ENCODE measurements at places on chromosomes 11 and 22.

DNA sequence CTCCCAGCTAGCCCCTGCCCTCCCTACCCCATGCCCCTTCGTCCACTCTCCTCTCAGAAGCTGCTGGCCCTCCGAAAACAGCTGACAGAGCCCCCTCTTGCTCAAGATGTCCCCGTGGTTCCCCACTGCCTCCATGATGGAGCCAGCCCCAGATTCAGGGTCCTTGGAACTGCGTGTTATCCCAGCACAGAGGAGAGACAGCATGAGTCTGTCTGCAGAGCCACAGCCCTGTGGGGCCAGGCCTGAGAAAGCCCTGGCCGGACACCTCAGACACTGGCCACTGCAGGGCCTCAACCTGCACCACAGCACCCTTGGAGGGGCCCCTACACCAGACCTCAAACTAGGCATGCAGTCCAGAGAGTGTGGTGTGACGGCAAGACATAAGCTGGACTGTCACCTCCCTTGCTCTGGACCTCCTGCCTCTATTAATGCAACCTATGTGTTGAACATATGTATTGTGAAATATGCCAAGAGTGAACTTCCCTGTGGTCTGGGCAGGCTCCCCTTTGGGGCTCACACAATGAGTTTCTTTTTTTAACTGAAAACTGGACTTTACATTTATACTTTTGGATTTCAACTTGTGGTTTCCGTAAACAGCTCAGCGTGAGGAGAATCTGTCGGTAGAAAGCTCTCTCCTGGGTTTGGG lies 9.6 kb downstream of the PNPLA5 start:
- DNase-seq, result no peak

DNA sequence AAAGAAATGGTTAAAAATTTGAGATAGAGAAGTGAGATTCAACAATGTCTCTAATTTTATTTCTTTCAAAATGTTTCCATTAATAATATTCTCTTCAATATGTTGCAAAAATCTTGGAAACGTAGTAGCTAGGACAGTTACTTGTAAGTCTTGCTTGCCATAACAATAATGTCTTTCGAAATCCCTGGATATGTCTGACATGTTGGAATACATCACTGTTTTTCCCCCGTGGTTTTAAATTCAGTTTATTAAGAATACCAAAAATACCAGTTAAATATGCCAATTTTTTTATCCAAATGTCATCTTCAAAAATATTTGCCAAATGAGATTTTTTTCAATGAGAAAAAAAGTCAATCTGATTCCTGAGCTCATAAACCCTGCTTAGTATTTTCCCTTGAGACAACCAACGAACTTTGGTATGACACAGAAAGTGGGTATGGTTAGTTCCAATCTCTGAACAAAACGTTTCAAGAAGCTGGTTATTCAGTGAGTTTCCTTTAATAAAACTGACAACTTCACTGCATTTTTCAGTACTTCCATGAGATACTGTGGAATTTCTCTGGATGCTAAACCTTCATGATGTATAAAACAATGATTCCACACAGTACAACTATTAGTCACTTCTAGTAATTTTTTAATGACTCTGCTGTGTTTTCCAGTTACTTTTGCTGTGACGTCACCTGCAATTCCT lies 36.7 kb upstream of the AMPD3 start:
- peak; percentile 25 for DNase-seq

- no peak for DNase-seq
Observed at GRCh38 chr22:49642331-49642730, 185.3 kb downstream of the BRD1 start.

DNA sequence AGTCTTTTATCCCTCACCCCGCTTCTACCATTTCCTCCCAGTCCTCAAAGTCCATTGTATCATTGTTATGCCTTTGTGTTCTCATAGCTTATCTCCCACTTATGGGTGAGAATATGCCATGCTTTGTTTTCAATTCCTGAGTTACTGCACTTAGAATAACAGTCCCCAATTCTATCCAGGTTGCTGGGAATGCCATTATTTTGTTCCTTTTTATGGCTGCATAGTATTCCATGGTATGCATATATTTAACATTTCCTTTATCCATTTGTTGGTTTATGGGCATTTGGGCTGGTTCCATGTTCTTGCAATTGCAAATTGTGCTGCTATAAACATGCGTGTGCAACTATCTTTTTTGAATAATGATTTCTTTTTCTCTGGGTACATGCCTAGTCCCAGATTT lies 114.9 kb downstream of the VPREB1 start:
- DNase-seq, result no peak

- no peak for DNase-seq
Observed at GRCh38 chr11:19849947-19850593, 137.4 kb downstream of the NAV2 start.

DNA sequence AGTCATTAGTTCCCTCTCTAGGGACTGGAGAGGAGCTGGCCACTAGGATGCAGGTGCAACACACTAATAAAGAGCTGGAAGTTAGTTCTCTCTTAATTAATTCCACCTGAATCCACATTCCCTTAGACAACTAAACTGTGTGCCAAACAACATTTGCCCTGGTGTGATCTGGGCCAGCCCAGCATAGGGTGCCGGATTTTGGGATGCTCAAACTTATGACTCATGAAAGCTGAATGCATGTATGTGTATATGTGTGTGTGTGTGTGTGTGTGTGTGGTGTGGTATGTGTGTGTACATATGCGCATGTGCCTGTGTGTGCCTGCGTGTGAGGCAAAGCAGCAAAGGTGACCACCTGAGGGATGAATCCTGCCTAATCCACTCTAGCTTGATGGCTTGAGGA lies 110.7 kb downstream of the EHF start:
- no peak for DNase-seq

GRCh38 chr11:103079833-103080232 lies 12.1 kb downstream of the DCUN1D5 start:
- peak; percentile 19 for DNase-seq

DNA sequence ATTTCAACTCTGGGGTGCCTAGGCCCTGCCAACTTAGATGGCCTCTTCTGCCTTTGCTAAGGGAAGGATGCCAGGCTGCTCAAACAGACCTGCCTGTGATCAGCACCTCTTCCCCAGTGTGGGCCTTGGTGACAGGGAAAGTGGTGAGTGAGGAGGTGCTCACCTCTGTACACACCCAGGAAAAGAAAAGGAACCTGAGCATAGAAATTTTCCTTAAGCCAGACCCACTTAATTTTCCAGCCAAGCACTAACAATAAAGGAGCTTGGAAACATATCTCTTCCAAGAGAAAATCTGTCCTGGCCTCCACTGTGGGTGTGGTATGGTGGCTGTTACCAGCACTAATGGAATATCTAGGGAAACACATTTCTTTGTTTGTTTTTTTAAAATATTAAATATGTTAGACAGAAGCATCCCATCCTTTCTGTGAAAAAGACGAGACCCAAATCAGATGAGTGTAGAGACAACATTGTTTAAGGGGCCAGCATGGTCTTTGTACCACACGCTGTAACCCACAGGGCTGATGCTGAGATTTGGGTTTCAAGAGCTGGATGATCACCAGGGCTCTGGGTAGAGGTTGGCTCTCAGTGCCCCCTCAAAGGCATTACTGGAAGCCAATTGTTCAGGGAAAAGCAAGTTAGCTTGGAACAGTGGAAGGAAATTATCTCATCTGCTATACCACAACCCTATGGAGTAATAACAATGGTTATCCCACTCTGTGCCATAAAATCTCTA lies 472.2 kb downstream of the INSC start:
- DNase-seq, result no peak

- no peak for DNase-seq
Observed at GRCh38 chr11:121770939-121771595, 318.3 kb upstream of the SORL1-AS1 start.

DNA sequence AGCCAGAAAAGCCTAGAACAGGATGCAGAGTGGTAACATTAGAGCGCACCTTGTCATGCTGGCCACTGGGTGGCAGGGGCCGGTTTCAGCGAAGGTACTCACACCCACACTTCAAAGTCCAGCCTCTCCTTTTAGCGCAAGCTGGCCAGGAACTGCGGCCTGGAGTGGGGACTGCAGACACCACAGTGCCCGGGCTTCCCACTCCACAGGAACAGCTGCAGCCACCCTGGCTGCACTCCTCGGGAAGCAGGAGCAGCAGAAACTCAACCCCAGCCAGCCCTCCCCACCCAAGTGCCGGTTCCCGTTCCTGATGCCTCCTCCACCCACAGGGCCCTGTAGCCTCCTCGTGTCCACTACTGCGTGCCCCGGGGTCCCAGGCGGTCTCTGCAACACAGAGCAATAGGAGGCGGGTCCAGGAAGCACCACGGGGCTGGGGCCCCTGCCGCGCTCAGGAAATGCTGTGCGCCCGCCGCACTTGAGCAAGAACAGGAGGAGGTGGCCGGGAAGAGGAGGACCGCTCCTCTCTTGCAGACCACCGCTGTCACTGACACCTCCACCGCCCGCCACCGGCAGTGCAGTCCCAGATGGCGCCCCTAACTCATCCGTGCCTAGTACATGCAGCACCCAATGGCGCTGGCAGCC lies 2.2 kb downstream of the RFPL2 start:
- DNase-seq, result peak; percentile 56

GRCh38 chr11:72132646-72133045 lies 2.9 kb upstream of the FOLR3 start:
- DNase-seq, result peak; percentile 34

DNA sequence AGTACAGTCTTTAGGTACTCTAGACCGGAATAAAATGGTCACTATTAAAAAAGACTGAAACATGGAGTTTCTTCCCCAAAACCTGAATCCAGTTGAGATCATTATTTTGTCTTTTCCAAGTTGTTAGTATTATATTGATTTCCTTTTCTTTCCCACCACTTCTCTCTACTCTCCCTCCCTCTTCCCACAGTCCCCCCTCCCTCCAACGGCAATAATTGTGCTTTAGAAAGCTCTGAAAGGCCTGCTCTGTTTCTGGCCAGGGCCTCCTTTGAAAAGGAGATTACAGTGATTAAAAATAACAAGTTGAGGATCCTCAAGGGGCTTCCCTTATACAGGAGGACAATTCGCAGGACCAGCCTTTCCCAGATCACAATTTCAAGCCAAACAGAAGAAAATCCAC lies 3.5 kb downstream of the SPON1 start:
- DNase-seq, result no peak

DNA sequence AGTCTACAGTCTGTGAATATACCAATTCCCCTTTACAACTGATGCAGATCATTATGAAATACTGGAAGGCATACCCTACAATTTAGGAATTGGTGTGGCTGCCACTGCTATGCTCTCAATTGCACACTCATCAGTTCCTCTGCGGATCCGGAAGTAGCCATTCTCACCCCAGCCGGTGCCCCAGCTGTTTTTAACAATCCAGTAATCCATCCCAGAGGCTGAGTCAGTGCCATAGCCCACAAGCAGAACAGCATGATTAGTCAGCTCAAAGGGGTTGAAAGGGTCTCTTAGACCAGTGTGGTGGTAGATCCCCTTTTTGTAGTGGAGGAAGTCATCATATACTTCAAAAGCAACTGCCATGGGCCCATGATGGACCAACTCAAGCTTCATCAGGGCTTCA lies 43.6 kb downstream of the CTSC start:
- DNase-seq, result no peak

DNA sequence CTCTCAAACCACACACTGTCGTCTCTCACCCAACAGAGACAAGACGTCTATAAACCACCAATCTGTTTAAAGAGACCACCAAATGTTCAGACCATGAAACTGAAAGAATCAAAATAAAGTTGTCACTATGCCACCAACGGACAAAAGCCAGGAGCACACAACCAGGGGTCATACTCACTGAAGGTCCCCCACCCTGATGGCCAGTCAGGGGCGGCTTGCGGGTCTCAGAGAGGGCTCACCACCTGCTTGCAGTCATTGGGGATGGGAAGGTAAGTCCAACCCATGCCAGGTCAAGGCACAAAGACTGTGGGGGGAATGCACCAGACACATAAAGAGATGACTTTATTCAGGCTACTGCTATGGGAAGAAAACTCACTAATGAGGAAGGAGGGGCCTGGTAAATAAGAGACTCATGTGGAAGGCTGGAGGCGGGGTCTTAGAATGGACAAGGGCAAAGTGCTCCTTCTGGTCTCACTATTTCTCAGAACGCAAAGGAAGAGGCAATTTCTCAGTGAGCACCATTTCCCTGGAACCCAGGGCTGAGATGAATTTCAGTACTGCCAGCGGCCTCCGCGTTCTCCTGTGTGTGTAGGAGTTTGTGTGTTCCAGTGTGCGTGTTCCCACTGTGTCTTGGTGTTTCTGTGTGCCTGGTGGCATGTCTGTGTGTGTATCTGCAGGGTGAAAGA lies 17.3 kb downstream of the SCARF2 start:
- no peak for DNase-seq

GRCh38 chr11:57094181-57094935 lies 87.4 kb upstream of the LRRC55 start:
- no peak for DNase-seq

- DNase-seq, result no peak
Observed at GRCh38 chr11:62953811-62954210, 31.0 kb downstream of the SLC22A6 start.

DNA sequence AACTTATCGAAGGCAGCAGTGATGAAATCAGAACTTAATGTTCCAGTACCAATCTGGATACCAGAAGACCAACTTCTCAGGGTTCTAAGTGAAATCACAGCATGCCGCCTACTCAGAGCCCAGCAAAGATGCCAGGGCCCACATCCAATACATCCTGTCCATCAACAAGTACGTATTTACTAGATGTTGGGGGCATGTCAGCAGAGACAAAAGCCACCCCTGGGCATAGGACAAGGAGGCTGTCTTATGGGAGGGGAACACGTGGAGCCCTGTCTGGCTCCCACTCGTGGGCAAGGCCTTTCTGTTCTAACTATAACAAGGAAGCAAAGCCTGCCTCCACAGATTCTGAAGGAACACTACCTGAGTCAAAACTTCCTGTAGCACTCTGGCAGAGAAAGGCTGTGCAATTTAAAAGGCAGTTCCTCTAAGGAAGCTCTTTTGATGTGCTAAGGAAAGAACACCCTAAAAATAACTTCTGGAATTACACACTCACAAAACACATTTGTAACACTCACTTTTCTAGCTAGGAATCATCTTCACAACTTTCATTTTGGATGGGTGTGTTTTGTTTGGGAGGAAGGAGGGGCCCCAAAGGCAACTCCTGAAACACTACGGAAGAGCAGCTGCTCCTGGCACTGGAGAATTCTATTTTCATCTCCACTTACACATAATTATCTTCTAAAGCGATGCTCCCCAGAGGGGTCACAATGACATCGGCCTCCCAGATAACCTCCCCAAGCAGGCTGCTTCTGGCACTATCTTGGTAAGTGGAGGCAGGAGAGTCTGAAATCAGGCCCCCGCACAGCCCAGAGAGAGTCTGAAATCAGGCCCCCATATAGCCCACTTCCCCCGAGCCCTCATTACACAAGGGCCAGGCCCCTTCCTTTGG lies 14.2 kb downstream of the SMCO4 start:
- DNase-seq, result no peak

GRCh38 chr22:46695346-46696228 lies 42.5 kb downstream of the CERK start:
- no peak for DNase-seq

Data from CD14-positive monocyte (primary cell).